ENCODE measurements at places on chromosomes 7 and 10.

DNA sequence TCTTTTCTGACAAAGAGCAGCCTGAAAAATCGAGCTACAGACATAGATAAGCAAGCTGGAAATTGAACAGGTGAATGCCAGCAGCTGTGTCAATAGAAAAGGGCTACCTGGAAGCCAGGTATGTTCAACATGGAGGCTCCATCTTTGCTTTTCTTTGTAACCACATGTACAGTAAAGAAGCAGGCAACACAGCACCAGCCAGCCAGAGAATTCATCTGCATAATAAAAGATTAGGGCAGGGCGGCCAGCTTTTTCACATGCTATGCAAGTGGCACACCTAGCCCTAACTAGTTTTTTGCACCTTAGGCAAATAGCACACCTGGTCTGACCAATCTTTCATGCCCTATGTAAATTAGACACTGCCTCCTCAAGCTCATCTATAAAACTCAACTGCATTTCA lies 25.7 kb downstream of the COG5 start:
- DNase-seq, result no peak

- DNase-seq, result no peak
These were observed 108.0 kb upstream of the KMT2C start for GRCh38 chr7:152543799-152544198.

- DNase-seq, result no peak
These were observed 210.5 kb upstream of the SHH start for GRCh38 chr7:156022483-156023459.

- peak; percentile 88 for DNase-seq
These were observed 98.5 kb downstream of the ARHGAP22 start for GRCh38 chr10:48506147-48506917.

GRCh38 chr7:8094164-8095140 lies 125.9 kb downstream of the GLCCI1 start:
- no peak for DNase-seq

DNA sequence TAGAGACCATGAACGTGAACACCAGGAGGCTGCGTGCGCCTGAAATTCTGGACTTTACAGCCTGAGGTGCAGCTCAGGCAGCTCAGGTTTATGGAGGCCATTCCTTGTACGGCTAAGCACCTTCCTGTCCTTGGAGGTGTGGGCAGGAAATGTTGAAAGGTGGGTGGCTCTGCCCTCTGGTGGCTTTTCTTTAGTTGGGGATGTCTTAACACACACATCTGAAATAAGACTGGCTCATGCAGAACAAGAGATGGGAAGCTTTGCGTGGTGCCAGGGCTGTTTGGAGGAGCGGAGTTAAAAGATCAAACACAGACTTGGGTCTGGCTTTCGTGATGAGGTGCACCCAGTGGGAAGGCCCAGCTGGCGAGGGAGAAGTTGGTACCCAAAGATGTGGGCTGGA lies 64.1 kb downstream of the DOCK1 start:
- no peak for DNase-seq

GRCh38 chr7:79555571-79555970 lies 102.1 kb upstream of the MAGI2 start:
- no peak for DNase-seq

DNA sequence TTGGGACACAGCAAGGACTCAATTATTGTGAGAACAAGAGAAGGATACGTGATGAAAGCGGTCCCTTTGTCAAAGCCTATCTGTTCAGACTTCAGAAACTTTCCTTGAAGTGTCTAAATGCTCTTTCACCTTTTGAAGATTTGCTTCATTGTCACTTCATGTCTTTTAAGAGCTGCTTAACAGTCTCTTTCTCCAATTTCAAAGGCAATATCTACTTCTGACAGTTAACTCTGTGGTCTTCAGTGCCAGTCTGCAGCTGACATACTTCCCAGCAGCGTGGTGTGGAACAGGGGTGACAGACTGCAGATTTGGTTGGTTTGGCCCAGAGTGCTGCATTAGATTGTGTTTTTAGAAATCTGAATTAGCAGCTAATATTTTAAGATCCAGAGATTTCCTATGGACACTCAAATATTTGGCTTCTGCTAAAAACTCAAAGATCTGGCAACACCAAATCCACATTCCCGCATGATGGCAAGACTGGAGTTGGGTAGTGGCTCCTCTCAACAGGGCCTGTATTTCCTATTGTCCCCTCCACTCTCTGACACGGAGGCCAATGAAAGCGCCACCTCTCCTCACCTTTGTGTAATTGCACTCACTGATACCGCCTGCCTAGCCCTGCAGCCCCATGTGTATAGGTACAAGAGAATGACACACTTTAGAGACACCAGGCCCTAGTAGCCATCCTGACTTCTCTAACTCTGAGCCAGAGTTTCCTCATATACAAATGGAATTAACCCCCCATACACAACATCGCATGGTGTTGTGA lies 11.5 kb downstream of the SCRN1 start:
- peak; percentile 55 for DNase-seq

- DNase-seq, result no peak
These were observed 663.6 kb downstream of the GRM8 start for GRCh38 chr7:126589068-126589684.

DNA sequence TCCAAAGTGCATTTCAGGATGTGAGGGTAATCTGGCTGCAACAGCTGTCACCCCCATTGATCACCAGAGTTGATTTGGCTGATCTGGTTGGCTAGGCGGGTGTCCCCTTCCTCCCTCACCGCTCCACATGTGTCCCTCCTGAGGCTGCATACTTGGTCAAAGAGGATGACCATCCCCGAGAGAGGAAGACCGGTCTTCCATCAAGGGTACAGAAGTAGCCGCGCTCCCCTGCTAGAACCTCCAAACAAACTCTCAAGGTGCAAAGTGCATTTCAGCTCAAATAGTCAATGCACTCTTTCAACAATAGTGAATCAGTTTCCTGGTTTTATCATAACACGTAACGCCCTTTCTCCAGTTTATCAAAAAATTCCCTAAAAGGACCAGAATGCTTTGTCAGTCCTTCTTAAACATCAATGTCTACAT lies 44.6 kb downstream of the CARD11 start:
- DNase-seq, result no peak

GRCh38 chr7:116027786-116028185 lies 2.8 kb downstream of the TFEC start:
- DNase-seq, result no peak

GRCh38 chr10:91541481-91541880 lies 91.4 kb downstream of the PPP1R3C start:
- DNase-seq, result no peak

- no peak for DNase-seq
These were observed 11.0 kb downstream of the ZMIZ1 start for GRCh38 chr10:79079490-79080355.

DNA sequence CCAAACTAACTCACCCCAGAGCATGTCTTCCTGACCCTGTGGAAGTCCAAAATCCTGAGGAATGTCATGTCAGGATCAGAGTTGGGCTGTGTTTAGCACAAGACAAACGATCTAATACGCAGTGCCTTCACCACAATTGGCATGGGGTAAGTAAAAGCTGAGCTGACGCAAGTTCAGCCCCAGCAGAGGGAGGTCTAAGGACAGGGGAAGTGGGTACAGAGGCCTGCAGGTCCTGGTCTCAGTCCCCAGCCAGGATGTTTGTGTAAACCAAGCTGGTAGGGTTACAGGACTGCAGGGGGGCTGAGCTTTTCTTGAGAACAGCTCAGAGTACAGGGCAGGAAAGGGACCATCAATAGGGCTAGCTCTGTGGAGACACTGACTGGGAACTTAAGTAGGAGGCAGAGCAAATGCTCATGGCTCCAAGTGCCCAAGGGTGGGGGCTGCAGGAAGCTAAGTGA lies 5.3 kb upstream of the KCNIP2 start:
- no peak for DNase-seq

DNA sequence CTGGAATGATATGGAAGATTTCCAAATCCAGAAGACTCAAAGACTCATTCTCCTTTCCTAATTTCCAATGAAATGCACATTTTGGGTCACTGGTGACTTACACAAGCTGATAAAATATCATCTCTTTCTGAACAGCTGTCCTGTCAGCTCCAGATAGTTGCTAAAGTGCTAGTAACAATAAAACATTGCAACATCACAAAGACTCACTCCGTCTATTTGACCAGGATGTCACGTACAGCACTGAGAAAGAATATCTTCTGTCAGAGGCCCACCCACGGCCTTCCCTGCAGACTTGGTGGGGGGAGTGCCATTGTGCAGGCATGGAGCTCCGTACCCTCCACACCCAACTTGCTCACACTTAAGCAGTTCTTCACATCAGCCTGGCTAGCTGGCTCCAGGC lies 78.9 kb upstream of the EGR2 start:
- no peak for DNase-seq

DNA sequence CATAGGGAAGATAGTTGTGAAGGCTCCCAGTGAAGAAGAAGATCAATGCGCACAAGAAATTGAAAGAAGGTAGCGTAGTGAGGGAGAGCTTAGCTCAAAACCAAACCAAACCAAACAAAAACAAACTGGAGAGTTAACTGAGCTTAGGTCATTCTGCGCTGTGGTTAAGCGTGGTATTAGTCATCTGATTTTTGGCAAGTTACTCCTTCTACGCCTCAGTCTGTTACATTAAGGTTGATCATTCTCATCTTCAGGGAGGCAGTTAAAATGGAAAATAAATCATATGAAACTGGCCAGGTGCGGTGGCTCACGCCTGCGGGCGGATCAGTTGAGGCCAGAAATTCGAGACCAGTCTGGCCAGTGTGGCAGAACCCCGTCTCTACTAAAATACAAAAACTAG lies 259.7 kb downstream of the EXOC4 start:
- DNase-seq, result no peak

GRCh38 chr7:95476072-95476847 lies 9.5 kb upstream of the ASB4 start:
- DNase-seq, result no peak

DNA sequence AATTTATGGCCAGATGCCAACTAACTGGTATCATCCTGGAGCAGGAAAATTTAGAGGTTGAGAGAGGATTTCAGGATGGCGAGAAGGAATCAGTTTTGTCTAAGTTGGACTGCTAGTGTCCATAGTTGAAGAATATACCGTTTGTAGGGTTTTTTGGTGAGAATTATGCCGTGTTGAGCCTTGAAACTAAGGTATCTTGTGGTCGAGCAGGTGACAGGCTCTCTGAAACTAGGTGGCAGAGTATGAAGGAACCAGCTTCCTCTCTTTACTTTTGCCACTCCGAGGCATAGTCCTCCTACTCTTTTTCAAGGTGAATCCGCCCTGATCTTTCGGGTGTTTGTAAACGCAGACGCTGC lies 9.7 kb downstream of the MDFIC start:
- DNase-seq, result no peak

DNA sequence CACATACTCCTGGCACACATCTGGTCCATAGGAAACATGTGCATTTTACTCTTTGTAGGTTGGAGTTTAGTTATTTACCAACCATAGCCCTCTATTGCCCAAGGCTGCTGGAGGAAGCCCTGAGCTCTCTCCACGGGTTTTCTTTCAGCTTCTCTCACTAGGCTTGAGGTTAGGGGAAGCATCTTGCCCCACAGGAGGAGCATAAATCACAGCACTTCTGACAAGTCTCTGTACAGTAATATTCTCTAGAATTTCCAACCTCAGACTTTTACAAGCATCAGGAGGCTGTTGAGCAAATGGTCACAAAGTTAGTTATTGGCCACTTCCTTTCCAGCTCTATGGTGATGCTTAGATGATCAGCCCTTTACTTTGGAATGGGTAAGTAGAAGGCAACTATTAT lies 122.9 kb upstream of the GLI3 start:
- DNase-seq, result no peak

DNA sequence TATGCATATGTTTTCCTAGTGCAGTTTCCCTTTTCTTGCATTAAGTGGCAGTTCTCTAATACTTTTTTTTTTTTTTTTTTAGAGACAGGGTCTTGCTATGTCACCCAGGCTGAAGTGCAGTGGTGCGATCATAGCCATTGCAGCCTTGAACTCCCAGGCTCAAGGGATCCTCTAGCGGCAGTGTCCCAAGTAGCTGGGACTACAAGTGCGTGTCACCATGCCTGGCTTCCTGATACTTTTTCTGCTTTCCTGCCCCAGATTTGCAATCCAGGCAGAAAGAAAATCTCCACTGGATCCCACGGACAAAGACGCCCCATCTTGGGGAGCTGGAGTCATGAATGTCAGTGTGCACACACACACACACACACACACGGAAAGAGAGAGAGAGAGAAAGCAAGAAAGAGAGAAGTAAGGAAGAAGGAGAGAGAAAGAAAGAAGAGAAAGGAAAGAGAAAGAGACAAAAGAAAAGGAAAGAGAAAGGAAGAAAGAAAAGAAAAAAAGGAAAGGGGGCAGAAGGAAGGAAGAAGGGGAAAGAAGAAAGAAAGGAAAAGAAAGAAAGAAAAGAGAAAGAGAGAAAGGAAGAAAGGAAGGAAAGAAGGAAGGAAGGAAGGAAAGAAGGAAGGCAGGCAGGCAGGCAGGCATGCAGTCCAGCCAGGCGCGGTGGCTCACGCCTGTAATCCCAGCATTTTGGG lies 37.5 kb upstream of the OCM2 start:
- no peak for DNase-seq

GRCh38 chr10:35259769-35260397 lies 76.4 kb upstream of the CCNY start:
- no peak for DNase-seq

DNA sequence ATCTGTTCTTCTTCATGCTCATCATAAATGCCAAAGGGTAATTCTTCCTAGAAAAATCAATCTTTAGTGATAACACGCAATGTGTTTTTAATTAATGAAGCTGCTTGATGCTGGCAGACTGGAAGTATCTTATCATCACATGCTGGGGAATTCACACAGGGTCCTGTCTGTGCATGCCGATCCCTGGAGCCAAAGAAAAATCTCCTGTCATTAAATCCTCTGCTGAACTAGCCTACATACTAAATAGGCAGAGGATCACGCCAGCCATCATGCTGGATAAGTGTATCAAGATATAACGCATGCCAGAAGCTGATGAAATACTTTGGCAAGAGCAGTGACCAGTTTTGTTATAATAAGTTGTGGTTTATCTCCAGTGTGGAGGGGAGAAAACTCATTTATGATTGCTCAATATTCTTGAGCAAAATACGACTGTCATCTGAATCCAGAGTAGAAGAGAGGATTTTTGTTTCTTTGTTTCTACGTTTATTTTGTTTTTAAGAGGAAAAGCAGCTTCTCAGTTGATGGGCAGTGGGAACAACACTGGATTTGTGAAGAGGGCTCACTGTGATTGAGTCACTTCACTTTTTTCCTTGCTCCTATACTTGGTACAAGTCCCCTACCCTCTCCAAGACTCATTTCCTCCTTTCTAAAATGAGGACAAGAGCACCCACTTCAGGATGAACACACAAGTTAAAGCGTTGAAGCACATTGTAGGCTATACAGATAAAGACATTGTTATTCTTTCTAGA lies 649.1 kb downstream of the TNS3 start:
- DNase-seq, result no peak

GRCh38 chr7:14687777-14688176 lies 214.8 kb downstream of the DGKB start:
- no peak for DNase-seq
